ENCODE measurements at places on chromosomes 11 and 22. TPM values are rescaled to one million over a fixed set of nuclear protein-coding genes. Genes with fewer than 3 reads are reported as not detected.

DKK3 gene
- 616 TPM for total RNA-seq

DDTL gene
- total RNA-seq: 2.6 TPM

TBX10 gene
- not detected for total RNA-seq

GP1BB gene
- 6.3 TPM for total RNA-seq

NRIP3 gene
- total RNA-seq: 12.9 TPM

SCUBE1 gene
- total RNA-seq: 2.9 TPM

C1QTNF5 gene
- 27.8 TPM for total RNA-seq

CD248 gene
- total RNA-seq: 0.58 TPM

CCDC87 gene
- total RNA-seq: 0.69 TPM

TRIM51 gene
- total RNA-seq: not detected

MYEOV gene
- 0.08 TPM for total RNA-seq

GRCh38 chr22:19843857-19844376 lies 10.8 kb downstream of the GNB1L start:
- no peak for ATAC-seq

DNA sequence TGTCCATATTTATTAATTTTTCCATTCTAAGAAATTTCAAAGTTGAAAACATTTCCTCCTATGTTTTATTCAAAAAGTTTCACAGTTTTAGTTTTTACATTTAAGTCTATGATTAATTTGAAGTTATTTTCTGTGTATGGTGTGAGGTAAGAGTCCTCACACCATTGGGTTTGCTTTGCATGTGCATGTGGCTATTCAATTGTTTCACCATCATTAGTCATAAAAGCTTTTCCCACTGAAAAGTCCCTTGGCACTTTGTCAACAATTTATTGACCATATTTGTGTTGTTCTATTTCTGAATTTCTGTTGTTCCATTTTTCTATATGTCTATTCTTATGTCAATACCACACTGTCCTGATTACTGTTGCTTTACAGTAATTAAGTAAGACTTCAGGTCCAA lies 186.5 kb downstream of the KIF18A start:
- ATAC-seq: no peak

DNA sequence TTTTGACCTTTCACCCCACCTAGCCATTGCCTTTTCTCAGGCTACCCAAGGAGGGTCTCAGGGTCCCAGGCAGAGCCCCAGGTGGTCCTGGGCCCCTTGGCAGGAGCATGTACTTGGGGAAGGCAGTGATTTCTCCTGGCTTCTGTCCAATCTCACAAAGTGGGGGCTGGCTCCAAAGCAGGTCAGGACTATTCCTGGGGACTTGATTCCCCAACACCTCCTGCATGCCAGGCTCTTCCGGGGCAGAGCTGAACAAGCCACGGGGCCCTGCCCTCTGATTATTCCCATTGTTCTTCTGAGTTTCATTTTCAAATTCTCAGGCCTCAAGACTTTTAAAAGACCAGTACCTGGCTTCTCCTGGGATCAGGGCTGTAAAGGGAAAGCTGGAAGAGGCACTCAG lies 1.5 kb upstream of the TCF20 start:
- ATAC-seq: no peak

DNA sequence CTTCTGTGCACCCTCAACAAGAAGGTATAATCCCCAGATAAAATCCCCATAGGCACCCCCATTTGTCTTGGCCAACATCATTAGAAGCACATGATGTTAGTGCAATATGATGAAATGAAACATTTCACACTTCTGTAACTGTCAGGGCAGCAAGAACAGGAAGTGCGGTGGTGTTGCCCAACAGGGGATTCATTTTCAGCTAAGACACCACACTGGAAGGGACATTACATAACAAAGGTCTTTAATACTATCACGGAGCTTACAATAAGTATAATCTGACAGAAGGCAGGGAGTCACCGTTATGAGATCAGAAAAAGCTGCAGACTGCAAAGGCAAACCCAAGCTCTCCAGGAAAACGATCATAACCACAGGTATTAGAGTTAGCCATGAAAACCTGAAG lies 2.0 kb downstream of the OR52W1 start:
- no peak for ATAC-seq

- ATAC-seq: no peak
Observed at GRCh38 chr11:103061656-103062055, 30.3 kb downstream of the DCUN1D5 start.

- ATAC-seq: peak; percentile 34
Observed at GRCh38 chr11:14500181-14500651, 605 bp upstream of the COPB1 start.

- no peak for ATAC-seq
Observed at GRCh38 chr22:26445577-26446275, 16.7 kb downstream of the ASPHD2 start.

GRCh38 chr22:36914390-36914752 lies 943 bp downstream of the CSF2RB start:
- ATAC-seq: no peak

GRCh38 chr22:31496735-31497146 lies 405 bp downstream of the SFI1 start:
- ATAC-seq: peak; percentile 40

DNA sequence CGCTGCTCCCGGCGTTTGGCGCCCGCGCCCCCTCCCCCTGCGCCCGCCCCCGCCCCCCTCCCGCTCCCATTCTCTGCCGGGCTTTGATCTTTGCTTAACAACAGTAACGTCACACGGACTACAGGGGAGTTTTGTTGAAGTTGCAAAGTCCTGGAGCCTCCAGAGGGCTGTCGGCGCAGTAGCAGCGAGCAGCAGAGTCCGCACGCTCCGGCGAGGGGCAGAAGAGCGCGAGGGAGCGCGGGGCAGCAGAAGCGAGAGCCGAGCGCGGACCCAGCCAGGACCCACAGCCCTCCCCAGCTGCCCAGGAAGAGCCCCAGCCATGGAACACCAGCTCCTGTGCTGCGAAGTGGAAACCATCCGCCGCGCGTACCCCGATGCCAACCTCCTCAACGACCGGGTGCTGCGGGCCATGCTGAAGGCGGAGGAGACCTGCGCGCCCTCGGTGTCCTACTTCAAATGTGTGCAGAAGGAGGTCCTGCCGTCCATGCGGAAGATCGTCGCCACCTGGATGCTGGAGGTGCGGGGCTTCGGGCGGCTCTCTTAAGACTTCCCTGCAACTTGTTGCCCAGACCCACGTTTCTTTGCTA lies at the start of gene CCND1:
Gene CCND1 (plus strand): TSS at position 162 of the 587 bp plus-strand sequence. CDS start 158 bp downstream, at position 320.
- ATAC-seq: peak; percentile 11

DNA sequence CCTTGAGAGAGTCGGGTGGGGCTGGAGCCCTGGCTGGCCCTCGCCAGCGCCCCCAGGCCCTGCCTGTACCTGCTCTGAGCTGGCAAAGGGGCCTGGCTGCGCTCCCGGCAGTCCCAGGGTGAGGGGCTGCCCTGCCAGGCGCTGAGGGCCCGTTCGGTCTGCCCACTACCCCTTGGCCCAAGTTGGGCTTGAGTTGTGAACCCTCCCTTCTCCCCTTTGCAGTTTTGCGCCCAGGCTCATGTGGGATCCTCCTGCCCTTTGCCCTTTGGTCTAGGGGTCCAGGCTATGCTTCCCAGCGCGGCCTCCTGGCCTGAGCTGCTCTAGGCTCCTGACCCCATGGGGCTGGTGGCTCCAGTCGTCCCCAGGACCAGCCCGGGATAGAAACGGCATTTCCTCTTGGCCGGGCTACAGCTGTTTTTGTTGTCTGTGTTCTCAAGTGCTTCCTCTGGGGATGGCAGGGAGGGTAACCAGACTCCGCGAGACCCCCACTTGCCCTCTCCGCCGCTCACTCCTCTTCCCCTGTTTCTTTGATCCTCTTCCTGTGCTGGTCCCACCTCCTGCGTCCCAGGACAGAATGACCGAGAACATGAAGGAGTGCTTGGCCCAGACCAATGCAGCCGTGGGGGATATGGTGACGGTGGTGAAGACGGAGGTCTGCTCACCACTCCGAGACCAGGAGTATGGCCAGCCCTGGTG lies 34.9 kb downstream of the PRDM11 start:
- no peak for ATAC-seq

DNA sequence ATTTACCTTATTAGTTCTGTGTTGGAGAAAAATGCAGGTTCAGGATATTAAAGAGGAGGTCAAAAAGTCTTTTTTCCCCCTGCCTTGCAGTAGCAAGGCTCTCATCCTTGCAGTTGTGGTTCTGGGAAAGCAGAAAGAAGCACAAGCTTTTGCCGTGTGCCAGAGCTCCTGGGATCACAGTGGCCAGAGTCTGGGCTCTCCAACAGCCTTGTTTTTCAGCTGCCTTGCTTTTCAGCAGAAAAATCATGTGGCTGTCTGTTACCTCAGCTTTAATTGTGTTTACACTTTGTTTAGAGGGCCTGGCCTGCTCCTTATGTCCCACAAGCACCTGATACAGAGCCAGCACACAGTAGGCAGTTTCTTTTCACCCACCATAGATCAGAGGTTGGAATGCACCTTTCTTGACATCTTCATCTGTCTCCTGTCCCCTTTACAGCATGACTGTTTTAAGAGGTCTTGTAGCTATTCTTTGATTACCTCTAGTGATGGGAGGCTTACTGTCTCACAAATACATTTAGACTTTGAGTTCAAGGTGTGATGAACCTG lies 67.5 kb downstream of the TEAD1 start:
- no peak for ATAC-seq

DNA sequence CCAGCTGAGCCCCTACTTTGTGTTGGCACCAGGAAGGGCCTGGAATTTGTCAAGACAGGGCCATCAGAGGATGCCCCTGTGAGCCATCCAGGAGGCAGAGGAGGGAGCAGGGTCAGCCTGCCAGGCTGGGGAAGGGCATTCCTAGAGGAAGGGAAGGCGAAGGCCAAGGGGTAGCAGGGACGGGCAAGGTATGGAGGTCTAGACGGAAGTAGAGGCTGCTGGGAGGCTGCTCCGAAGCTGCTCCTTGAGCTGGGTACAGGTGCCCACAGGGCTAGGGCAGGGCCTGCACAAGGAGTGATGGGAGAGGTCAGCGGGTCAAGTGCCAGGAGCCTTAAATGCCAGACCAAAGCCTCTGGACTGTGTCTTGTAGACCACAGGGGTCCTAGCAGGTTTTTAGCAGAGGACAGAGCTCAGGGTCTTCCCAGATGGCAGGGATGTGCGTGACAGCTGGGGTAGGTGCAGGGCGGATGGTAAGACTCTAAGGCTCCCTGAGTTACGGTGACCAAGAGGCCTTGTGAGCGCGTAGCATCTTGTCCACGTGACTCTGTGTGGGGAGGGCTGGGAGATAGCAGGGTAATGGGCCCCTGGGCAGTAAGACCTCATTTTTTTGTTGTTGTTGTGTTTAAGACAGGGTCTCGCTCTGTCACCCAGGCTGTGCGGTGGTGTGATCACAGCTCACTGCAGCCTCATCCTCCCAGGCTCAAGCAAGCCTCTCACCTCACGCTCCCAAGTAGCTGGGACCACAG lies 31.7 kb upstream of the CSNK1E start:
- ATAC-seq: no peak

DNA sequence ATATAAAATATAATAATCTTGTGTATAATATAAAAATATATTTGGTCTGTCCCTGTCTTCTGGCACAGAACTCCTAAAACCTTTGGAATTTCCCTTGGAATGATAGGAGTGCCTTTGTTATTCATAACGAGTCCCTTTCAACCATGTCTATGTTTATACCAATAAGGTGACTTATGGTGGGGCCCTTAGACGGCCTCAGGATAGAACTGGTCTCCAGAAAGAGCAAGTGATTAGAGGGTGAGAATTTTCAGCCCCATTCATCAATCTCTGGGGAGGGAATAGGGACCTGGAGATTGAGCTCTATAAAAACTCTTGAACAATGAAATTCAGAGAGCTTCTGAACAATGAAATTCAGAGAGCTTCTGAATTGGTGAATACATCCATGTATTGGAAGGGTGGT lies 18.4 kb upstream of the PICALM start:
- no peak for ATAC-seq

- peak; percentile 99 for ATAC-seq
Observed at GRCh38 chr11:64334764-64335735, 5.0 kb upstream of the CCDC88B start.

DNA sequence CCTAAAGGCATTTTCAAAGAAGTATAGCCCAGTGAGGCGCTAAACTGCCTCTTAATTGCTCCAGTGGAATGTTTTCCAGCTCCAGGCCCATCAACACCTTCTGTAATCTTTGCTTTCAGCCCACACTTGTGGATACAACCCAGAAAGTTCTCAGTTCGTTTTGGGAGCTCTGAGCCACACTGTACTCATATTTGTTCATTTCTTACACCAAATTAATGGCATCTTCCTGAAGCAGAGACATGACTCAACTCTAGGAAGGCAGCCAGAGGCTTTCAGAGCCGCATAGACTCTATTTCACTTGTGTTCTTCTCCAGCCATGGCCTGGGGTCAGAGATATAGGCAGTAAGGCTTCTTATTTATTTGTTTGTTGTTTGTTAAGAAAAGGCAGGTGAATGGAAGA lies 175.5 kb upstream of the NCAM1 start:
- no peak for ATAC-seq

- ATAC-seq: no peak
Observed at GRCh38 chr11:111691176-111691575, 75.0 kb downstream of the PPP2R1B start.

DNA sequence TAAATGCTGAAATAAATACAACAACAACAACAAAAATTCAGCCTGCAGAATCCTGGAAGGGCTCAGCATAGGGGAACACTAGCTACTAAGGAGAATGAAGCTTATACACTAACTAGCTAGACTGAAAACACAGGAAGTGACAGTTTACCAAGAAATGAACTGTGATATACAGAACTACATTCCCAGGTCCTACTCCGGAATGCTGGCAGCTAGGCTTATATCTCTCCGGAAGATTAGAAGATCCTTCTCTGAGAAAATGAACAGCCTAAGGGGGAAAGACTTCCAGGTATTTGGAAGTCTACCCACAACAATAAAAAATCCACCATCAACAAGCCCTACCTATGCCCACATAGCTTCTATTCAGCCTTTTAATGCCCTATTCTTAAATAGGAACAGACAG lies 31.0 kb downstream of the CCDC34 start:
- ATAC-seq: no peak

- ATAC-seq: no peak
Observed at GRCh38 chr11:134532921-134533421, 120.9 kb upstream of the B3GAT1 start.

GRCh38 chr11:41119484-41119883 lies 340.0 kb downstream of the LRRC4C start:
- ATAC-seq: no peak
